ENCODE measurements at places on chromosomes 16 and 17. TPM values are rescaled to one million over a fixed set of nuclear protein-coding genes. Genes with fewer than 3 reads are reported as not detected.
A peak's percentile ranks its signal among the peaks of the same experiment; 100 is the strongest.

DNA sequence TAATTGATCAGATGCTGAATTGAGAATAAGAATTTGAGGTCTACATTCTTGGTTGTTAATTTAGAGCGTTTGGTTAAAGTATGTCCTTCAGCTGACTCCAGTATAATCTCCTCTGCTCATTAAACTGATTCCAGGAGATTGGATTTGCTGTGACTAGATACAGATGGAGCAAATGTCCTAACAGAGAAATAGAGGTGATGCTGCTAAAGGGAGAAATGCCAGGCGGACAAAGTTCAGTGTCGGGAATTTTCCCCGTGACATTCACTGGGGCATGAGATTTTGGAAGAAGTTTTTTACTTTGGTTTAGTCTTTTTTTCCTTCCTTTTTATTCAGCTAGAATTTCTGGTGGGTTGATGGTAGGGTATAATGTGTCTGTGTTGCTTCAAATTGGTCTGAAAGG is 19.0 kb downstream of the PRKAR1A start:
- no peak overlapping the region for H3K27ac ChIP-seq
- H3K4me1 ChIP-seq = no peaks in the 10 kb centered on the region
- no peaks in the 10 kb centered on the region for H3K27me3 ChIP-seq

EME1 gene
- 20.8 TPM for total RNA-seq

DNA sequence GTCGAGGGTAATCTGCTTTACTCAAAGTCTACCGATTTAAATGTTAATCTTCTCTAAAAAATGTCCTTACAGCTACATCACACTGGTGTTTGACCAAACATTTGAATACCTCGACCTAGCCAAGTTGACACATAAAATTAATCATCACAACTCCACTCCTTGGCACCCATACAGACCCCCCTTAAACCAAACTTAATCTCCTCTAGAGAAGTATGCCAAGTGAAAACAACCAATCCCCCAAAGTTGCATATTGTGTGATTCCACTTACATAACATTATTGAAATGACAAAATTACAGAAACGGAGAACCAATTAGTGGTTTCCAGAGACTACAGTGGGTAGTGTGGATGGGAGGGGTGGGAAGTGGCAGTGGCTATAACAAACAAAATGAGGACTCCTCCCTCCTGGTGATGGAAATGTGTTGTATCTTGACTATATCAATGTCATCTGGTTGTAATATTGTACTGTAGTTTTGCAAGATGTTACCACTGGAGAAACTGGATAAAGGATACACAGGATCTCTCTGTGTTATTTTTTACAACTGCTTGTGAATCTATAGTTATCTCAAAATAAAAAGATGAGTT is 39.4 kb downstream of the CAPNS2 start:
- no peak for DNase-seq
- no peak overlapping the region for H3K27ac ChIP-seq
- no peaks in the 10 kb centered on the region for H3K4me1 ChIP-seq

- no peak overlapping the region for H3K4me3 ChIP-seq
- peaks cover 6% of the 10 kb centered on the region for H3K4me1 ChIP-seq
- no peak for DNase-seq
- H3K36me3 ChIP-seq = no peaks in the 10 kb centered on the region
- no peak overlapping the region for H3K27ac ChIP-seq
Measured at GRCh38 chr17:1074886-1075605, 78.1 kb downstream of the TIMM22 start.

DNA sequence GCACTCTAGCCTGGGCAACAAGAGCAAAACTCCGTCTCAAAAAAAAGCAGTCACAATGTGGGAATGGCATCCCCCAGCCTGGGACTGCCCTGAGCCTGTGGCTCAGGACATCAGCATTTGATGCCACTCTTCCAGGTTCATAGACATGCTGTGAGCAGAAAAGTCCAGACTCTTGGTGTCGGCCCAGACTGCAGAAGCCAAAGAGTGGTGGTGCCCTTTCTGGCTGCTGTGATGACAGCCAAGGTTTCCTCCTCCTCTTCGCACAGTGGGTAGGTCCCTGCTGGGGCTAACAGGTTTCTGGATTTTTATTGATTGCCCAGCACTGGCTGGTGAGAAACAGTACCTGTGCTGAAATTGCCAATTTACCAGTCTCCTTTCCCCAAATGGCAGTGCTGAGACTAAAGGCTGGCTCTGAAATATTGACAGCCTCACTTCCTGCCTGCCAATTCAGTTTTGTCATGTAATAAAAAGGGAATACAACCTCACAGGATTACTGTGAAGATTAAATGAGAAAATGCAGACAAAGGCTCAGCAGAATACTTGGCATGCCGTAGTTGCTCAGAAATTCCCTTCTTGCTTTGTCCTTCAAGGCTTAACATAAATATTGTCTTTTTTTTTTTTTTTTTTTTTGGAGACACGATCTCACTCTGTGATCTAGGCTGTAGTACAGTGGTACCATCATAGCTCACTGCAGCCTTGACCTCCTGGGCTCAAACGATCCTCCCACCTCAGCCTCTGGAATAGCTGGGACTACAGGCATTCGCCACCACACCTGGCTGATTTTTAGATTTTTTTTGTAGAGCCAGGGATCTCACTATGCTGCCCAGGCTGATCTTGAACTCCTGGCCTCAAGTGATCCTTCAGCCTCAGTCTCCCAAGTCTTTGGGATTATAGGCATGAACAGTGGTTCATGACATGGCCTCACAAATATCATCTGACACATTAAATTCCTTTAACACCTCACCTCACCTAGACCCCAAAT is 15.5 kb upstream of the UBE2G1 start:
- H3K4me1 ChIP-seq = no peaks in the 10 kb centered on the region
- no peaks in the 10 kb centered on the region for H3K36me3 ChIP-seq
- H3K4me3 ChIP-seq = no peak overlapping the region
- no peak for DNase-seq
- no peak overlapping the region for H3K27ac ChIP-seq
- no peaks in the 10 kb centered on the region for H3K27me3 ChIP-seq

GRCh38 chr16:84354306-84354705 is 14.0 kb upstream of the ATP2C2 start:
- no peak for DNase-seq
- H3K36me3 ChIP-seq = no peaks in the 10 kb centered on the region
- H3K27me3 ChIP-seq = no peaks in the 10 kb centered on the region
- no peak overlapping the region for H3K4me3 ChIP-seq
- peaks cover 13% of the 10 kb centered on the region for H3K4me1 ChIP-seq

GRCh38 chr16:51124896-51125295 is 26.2 kb downstream of the SALL1 start:
- no peak for DNase-seq
- no peaks in the 10 kb centered on the region for H3K36me3 ChIP-seq
- peaks cover 5% of the 10 kb centered on the region for H3K27me3 ChIP-seq
- no peak overlapping the region for H3K4me3 ChIP-seq
- H3K27ac ChIP-seq = no peak overlapping the region
- H3K4me1 ChIP-seq = no peaks in the 10 kb centered on the region

DNA sequence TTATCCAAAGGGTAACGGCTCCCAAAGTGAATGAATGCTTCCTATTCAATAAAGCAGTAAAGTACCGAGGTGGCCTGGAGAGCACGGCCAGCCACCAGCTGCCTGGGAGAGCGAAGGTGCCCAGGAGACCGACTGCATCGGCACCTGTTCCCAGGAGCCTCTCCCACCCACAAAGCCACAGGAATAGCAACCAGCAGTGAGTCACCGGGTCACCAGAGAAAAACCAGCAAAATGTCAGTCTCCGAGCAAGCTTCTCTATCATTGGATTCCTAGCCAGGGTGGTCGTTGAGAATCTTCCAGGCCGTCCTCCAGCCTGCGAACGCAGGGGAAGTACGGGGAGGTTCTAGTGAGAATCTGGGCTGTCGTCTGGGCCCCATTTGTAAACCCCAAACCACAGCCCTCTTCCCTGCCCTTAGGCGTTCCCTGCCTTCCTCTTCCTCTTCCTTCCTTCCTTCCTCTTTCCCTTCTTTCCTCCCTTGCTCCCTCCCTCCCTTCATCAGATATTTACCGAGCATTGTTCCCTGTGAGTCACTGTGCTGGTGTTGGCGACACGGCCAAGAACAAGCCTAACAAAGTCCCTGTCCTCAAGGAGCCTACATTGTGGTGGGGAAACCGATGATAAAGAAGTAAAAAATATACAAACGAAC is 114.6 kb downstream of the SLC39A11 start:
- DNase-seq = peak; percentile 79
- H3K4me3 ChIP-seq = peak overlapping the region; percentile 10
- no peaks in the 10 kb centered on the region for H3K27me3 ChIP-seq
- H3K27ac ChIP-seq = peak overlapping the region; percentile 35

- no peaks in the 10 kb centered on the region for H3K27me3 ChIP-seq
- no peak overlapping the region for H3K4me3 ChIP-seq
- no peak for DNase-seq
- no peaks in the 10 kb centered on the region for H3K4me1 ChIP-seq
- H3K36me3 ChIP-seq = no peaks in the 10 kb centered on the region
Measured at GRCh38 chr17:4483012-4483840, 15.5 kb upstream of the SPNS2 start.

DNA sequence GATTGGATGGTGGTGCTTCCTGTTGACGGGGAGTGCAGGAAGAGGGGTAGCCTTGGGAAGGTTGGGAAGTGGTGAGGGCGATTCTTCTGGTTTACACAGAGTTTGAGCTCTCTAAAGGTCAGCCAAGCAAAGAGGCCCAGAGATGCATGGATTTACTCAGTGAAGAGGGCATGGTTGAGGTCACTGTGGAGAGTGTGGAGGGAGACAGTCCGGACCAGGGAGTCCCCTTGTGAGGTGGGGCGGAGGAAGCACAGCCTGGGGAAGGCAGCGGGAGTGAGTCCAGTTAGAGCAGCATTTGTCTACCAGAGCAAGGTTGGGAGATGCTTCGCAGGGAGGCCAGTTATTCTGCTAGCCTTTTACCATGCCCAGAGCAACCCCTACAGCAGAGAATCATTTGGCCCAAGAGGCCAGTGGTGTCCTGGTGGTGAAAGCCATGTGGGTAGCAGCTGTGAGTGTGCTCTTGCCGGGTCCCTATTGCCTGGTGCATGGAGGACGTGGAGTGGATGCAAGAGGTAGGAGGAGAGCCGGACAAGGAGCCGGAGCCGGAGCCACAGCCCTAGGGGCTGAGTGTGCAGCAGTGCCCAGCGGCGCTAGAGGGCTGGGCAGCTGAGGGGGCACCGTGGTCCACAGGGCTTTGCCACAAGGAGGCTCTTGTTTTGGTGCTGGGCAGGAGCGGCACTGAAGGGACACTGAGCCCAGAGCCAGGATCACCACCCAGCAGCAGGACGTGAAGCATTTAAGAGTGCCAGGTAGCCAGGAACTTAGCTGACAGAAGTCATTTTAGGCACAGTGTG is 27.7 kb downstream of the PRMT7 start:
- no peak overlapping the region for H3K27ac ChIP-seq
- H3K27me3 ChIP-seq = no peaks in the 10 kb centered on the region
- H3K4me1 ChIP-seq = no peaks in the 10 kb centered on the region
- H3K36me3 ChIP-seq = no peaks in the 10 kb centered on the region
- H3K4me3 ChIP-seq = no peak overlapping the region
- no peak for DNase-seq

All from SJCRH30 (cell line).